ENCODE measurements at places on chromosomes 4 and X. TPM values are rescaled to one million over a fixed set of nuclear protein-coding genes. Genes with fewer than 3 reads are reported as not detected.
A peak's percentile ranks its signal among the peaks of the same experiment; 100 is the strongest.

- DNase-seq: peak; percentile 28
These were observed 272.5 kb downstream of the ARHGAP10 start for GRCh38 chr4:148004228-148004857.

DNA sequence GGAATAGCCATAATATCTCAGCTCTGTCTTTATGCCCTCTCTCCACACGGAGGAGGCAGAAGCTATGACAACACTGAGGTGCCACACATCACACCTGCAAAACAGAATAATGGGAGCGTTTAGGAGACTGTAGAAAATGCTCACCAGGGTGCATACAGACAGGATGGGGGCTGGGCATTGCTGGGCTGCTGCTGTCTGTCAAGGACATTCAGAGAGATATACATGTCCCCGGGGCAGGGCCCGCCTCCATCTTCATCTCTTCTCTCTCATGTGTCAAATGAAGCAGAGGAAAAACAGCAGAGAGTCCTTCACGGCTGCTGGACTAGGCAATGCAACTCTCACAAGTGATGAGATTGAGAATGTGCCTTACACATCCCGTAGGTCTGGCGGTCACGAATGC, 65.3 kb upstream of the DHRSX start:
- no peak for DNase-seq

- DNase-seq: no peak
These were observed 231.5 kb downstream of the MAML3 start for GRCh38 chr4:139922406-139923024.

GRCh38 chrX:67727576-67727975, 183.8 kb downstream of the AR start:
- no peak for DNase-seq

DNA sequence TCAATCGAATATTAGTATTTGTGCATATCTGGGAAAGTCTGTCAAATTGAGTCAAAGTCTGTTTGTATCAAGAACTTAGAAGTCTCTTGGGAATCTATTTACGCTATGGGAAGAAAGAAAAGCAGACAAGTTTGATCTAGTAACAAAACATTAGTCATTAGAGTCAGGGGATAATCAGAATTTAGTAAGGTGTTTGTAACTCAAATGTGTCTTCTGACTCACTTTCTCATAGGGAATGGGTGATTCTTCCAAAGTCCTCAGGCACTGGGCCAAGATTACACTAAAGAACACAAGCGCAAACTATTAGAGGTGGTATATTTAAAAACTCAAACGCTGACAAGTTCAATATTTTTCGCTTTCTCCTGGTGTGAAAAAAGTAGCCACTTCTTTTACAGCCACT, 926.5 kb downstream of the PDHA2 start:
- no peak for DNase-seq

DNA sequence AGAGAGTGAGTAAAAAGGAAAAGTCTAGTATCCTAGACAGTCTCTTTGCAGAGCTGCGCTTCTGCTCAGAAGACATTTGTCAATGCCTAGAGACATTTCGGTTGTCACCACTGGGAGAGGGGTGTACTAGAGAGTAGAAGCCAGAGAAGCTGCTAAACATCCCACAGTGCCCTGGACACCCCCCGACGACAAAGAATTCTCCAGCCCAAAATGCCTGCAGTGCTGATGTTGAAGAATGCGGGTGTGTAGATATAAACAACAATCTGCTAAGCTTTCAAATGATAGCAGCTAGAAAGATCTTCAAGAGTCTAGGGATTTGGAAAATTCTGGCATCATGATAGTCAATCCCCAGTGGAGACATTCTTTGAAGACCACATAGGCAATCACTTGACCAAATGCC, 90.1 kb downstream of the PALLD start:
- no peak for DNase-seq

DNA sequence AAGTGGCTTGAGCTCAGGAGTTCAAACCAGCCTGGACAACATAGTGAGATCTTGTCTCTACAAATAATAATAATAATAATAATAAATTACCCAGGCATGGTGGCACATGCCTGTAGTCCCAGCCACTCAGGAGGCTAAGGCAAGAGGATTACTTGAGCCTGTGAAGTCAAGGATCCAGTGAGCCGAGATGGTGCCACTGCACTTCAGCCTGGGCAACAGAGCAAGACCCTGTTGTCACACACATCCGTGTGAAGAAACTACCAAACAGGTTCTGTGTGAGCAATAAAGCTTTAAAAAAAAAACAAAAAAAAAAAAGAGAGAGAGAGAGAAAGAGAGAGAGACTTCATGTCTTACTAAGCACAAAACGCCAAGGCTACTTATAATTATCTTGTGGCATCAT, 42.5 kb downstream of the ANOS1 start:
- DNase-seq: no peak

DNA sequence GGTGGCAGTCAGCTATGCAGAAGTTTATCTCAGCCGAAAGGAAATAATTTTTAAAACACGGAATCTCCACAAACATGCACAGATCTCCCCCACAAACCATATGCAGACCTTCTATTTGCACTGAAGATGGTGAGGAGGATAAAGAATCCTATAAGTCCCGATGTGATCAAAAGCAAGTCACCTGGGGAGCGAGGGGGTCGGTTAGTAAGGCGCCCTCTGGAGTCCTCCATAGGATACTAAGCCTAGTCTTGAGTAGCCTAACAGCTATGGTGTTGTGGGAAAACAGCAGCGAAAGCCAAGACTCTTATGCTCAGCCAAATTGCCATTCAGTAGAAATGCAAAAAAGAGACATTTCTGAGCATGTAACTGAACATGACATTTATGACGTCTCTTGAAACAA, 210.9 kb downstream of the FRMPD4 start:
- no peak for DNase-seq

GRCh38 chrX:153883163-153883843, 2.7 kb downstream of the L1CAM start:
- no peak for DNase-seq

DNA sequence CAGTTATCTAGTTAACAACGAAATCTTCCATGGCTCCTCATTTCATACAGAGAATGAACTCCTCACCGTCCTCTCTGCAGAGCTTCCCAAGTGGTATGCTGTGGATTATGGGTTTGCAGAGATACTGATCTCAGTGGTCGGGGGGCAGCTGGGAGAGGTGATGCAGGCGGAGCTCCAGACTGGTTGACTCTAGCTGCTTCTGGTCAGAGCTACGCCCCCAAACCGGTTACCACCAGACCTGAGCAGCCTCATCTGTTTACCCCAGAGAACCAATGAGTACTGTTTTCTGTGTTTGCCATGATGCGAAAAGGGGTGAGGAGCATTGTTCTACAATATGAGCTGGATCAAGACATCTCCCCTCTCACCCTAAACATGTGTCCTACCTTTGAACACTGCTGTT, 135.7 kb upstream of the PLAC1 start:
- DNase-seq: no peak

GRCh38 chr4:40607221-40607620, 22.4 kb downstream of the RBM47 start:
- DNase-seq: no peak

DNA sequence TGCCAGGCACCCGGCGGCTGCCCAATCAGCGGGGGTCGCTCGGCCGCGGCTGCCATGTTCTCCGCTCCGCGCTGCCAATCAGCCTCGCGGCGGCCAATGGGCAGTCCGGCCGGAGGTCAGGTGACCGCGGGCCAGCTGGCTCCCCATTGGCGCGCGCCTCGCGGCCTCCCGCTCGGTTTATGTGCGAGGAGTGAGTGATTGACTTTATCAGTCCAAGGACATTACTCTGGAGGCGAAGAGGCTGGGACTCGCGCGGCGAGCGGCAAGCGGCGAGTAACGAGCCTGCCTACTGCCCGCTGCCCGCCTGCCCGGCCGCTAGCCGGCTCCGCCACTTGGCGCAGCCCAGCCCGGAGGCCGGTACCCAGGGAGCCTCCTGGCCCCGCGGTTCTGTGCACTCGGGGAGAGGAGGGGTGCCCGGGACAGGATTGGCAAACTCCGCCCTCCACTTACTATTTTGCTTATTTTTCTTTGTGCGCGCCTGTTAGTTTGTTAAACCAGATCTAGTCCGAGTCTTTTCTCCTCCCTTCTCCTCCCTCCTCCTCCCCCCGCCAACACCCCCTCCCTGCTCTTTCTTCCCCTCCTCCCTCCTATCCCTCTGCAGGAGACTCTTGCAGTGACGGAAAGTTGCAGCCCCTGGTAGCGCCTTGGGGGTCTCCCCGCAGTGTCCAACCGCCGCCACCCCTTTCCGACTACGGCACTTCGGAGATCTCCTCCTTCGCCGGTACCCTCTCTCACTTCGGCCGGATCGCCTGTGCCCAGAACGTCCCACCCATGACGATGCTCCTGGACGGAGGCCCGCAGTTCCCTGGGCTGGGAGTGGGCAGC, at the start of gene ZIC3:
Gene ZIC3 (plus strand): TSS at position 207 of the 825 bp plus-strand sequence. CDS start 565 bp downstream, at position 772.
- peak; percentile 15 for DNase-seq

GRCh38 chr4:160009656-160010493, 907.0 kb downstream of the RAPGEF2 start:
- no peak for DNase-seq

- no peak for DNase-seq
These were observed 48.8 kb downstream of the AFAP1 start for GRCh38 chr4:7890635-7891393.

- no peak for DNase-seq
These were observed 10.2 kb upstream of the ATP6AP2 start for GRCh38 chrX:40570346-40571093.

The MRPL1 gene
- total RNA-seq: 3.7 TPM

The NDNF gene
- total RNA-seq: 3.6 TPM

The SCOC gene
- total RNA-seq: 10.8 TPM

The IL1RAPL1 gene
- 0.32 TPM for total RNA-seq

Measured in transverse colon (tissue), 4 donors.